Stimulated activated CD4-positive, alpha-beta T cell treated with anti-CD3 and anti-CD28 coated beads, Interleukin-15, amount 100 ng/mL, for 1 hour (primary cell): ENCODE measurements at places on chromosomes 16 and 17.

GRCh38 chr17:50052822-50053653 lies 2.9 kb upstream of the ITGA3 start:
- DNase-seq: no peak

- no peak for DNase-seq
These were observed 59.7 kb downstream of the PLCG2 start for GRCh38 chr16:81838794-81839193.

- no peak for DNase-seq
These were observed 27.5 kb downstream of the ZCCHC14 start for GRCh38 chr16:87465306-87465705.

GRCh38 chr16:88881007-88881615 lies 14.7 kb upstream of the PABPN1L start:
- no peak for DNase-seq

DNA sequence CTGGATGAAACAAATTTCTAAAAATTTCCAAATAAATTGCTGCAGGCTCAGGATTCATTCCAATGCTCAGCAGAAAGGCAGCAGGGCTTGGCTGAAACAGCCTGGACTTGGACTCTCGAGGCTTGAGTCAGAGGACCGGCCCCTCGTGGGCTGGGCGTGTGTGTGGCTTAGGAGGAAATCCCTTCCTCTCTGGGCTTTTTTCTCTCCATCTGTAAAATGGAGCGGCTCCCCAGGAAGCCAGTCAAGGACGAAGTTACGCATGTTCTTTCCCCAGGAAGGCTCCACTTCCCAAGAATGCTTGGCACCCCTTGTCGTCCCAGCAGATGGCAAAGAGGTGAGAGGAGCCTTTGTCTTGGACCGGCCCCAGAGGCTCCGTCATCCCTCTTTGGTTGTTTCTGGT lies 13.5 kb downstream of the SLC46A1 start:
- DNase-seq: no peak

GRCh38 chr16:27973678-27974077 lies 89.8 kb downstream of the GSG1L start:
- DNase-seq: no peak

DNA sequence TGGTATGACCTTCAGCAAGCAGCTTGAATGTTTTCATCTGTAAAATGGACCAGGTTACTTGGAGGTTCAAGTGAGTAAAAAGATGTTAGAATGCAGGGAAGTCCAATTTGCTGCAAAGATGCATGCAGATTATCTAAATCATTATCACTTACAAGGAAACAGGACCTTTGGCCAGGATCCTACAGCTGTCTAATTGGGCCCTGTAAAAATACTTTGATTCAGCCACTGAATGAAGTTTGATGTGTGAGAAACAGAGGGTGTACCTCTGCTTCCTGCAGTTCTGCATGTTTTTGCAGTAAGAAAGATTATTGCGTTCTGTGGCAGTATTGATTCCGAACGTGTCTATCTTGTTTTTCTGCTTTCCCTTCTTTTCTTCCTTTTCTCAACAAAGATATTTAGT lies 10.2 kb downstream of the CDH13 start:
- no peak for DNase-seq

GRCh38 chr17:499951-500461 lies 147.4 kb upstream of the RPH3AL start:
- DNase-seq: no peak

DNA sequence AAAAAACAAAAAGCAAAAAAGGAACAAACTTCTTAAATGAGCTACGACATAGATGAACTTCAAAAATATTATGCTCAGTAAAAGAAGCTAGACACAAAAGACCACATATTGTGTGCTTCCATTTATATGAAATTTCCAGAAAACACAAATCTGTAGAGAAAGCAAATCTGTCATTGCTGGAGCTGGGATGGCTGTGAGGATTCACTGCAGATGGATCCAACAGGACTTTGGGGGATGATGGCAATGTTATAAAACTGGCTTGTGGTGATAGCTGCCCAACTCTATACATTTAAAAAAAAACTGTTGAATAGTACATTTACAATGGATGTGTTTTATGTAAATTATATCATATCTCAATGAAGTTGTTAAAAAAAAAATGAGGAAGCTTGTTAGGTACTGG lies 52.6 kb upstream of the MAP3K14 start:
- DNase-seq: no peak
